ENCODE measurements at places on chromosomes 2 and 18.

GRCh38 chr2:199716807-199717586 lies 134.0 kb downstream of the FTCDNL1 start:
- no peak for DNase-seq

DNA sequence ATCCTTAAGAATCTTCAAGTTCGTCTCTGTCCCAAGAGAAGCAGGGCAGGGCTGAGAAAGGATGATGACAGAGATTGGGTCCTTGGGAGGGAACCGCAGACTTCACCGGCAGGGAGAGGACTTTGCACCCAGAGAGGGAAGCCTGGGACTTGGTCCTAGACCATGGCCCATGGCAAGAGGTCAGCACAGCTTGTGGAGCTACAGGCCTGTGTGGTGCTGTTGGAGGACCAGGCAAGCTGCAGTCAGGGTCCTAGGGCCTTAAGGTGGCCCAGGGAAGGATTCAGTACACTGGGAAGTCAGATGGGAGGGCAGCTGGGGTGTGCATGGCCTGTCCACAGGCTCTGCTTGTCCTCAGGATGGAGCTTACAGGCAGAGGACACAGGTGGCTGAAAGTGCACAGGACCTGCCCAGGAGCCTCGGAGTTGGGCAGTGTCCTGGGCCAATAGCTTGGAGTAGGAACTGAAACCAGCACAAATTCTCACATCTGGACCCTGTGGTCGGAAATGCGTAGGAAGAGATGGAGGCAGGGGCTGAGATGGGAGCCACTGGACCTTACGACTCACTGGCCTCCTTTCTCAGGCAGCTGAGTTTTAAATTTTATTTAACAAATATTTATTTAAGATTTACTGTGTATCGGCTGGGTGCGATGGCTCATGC lies 56.4 kb upstream of the TCF7L1 start:
- DNase-seq: no peak

GRCh38 chr2:38213619-38214167 lies 137.7 kb upstream of the CYP1B1 start:
- no peak for DNase-seq

- DNase-seq: no peak
These were observed 28.6 kb upstream of the GALNT5 start for GRCh38 chr2:157228946-157229345.

DNA sequence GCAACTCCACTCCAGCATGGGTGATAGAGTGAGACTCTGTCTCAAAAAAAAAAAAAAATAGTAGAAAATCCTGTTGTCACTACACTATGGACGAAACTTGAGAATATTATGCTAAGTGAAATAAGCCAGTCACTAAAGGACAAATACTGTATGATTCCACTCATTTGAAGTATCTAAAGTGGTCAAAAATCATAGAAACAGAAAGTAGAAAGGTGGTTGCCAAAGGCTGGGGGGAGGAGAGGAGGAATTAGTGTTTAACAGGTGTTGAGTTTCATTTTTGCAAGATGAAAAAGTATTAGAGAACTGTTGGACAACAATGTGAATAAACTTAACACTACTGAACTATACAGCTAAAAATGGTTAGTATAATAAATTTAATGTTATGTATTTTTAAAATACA lies 18.8 kb upstream of the RMP24 start:
- DNase-seq: no peak

DNA sequence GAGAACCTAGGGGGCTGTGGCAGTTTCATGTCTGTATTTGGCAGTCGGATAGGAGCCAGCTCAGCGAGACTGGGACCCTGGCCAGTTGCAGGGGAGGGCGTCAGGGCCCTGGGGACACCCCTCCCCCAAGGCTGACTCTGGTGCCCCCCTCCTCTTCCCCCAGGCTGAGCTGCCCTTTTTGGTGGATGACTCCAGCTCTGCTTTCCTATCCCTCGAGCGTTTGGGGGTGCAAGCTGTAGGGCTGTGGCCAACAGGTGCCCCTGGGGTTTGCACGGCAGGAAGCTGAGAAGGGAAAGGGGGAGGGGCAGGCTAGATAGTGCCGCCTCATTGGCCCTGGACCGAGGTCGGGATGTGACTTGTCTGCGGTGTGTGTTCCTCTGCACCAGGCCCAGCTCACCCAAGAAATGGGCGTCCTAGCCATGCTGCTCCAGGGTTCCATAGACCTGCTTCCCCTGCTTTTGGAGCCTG lies 26.4 kb downstream of the SPEG start:
- DNase-seq: no peak

GRCh38 chr2:186523791-186524190 lies 37.7 kb downstream of the ZC3H15 start:
- DNase-seq: no peak

- DNase-seq: no peak
These were observed 41.5 kb downstream of the CHN1 start for GRCh38 chr2:174963437-174964400.

DNA sequence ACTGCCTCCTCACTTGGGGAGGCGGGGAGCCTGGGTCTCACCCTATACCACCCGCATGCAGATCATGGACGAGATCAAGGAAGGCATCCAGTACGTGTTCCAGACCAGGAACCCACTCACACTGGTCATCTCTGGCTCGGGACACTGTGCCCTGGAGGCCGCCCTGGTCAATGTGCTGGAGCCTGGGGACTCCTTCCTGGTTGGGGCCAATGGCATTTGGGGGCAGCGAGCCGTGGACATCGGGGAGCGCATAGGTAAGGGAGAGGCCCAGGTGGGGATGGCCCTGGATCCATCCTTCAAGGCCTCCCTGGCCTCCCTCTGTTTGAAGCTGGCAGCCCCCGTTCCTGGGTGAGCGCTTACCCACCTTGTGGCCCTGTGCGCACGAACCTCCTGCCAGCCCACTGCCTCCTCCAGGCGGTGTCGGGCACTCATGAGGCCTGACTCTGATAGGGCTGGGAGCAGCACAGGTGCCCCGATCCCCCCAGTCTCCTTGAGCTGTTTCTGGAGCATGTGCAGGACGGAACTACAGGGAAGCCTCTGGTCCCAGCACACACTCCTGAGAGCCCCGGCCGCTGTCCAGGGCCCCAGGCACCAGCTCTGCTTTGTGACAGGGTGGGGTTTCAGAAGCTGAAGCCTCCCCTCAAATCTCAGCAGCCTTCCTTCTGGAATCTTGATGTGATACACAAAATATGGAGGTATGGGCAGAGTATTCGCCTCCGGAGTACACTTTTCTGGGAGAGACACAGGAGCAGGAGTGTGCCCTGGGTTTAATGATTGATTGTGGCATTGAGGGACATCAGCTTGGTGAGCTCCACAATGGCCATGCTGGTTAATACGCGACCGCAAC lies 708 bp downstream of the AGXT start:
- DNase-seq: no peak

- no peak for DNase-seq
These were observed 39.3 kb downstream of the CENPO start for GRCh38 chr2:24832521-24832920.

DNA sequence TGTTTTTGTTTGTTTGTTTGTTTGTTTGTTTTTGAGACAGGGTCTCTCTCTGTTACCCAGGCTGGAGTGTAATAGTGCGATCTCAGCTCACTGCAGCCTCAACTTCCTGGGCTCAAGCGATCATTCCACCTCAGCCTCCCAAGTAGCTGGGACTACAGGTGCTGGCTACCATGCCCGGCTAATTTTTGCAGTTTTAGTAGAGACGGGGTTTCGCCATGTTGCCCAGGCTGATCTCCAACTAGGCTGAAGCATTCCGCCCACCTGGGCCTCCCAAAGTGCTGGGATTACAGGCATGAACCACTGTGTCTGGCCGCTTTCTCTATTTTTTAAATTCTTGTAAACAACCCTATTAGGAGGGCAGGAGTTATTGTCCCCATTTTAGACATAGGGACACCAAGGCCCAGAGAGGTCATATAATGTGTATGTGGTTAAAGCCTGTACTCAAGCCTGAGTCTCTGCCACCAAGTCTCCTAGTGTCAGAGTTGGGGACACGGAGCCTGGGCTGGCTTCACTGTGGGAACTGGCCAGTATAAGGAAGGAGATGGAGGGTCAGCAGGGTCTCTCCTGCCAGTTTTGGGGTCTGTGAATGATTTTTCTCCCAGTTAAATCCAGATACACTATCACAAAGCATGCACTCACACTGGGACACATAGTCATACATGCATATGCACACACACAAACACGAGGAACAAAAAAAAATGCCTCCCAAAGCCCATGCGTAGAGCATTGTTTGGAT lies 27.5 kb upstream of the MCFD2 start:
- no peak for DNase-seq

DNA sequence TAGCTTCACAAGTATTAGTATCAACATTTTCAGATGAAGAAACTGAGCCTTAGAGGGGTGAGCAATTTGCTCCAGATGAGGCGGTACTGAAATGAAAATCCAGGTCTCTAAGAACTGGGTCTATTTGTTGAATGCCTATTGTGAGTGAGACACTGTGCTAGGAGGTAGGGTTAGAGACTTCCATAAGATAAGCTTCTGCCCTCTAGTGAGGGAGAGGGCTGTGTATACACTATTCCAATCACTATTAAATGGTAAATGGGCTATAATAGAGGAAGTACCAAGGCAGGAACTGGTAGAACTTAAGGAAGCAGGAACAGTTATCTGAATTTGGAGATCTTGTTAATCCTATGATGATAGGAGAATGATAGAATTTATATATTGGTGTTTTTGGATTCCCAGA lies 23.6 kb upstream of the GLS start:
- no peak for DNase-seq

DNA sequence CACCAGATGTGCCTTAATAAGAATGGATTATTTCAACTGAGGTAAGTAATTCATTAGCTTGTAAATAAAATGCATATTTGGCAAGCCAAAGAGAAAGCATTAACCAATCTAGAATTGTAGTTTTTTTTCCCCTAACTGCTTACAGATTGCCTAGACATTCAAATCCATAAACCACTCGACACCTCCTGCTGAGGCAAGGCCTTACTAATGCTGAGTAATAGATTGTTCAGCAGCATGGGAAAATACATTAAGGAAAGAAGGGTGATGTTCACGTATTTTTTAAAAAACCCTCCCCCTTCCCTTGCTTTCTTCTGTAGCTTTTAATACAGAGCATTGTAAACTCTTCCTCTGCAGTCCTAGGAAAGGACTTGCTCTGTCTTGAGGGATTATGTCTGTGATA lies 17.0 kb upstream of the LINC00305 start:
- DNase-seq: no peak

DNA sequence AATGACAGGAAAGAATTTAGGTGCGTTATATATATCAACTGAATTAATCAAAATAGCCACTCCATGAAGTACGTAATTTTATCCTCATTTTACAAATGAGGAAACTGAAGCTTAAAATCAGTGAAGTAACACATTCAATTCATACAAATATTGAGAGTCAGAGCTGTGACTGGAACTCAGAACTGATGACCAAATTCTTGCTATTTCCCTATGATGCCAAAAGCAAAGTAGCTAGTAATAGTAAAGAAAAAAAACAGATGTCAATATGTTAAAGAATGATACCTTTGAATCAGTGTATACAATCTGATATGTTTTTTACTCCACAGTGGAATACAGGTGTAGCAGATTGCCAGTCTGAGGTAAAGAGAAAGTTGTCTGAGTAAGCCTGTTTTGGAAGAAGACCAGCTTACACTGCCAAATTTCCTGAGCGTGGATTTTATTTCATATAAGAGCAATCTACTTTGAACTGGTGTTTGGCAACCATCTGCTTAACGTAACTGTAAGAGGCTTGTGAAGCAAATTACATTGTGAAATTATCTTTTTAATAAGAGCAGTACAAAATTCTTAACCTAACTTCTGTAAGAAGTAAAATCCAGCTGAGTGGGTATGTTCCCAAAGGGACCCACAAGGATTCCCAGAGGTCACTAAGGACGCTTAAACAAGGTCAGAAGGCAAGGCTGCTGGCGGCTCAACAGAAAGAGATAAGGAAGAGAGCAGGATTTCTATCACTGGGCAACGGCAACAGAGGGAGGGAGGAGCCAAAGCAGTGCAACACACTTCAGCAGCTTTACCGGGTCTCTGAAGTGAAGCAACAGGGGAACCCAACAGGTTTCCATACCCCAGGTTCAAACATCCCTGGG lies 85.6 kb downstream of the IKZF2 start:
- no peak for DNase-seq

DNA sequence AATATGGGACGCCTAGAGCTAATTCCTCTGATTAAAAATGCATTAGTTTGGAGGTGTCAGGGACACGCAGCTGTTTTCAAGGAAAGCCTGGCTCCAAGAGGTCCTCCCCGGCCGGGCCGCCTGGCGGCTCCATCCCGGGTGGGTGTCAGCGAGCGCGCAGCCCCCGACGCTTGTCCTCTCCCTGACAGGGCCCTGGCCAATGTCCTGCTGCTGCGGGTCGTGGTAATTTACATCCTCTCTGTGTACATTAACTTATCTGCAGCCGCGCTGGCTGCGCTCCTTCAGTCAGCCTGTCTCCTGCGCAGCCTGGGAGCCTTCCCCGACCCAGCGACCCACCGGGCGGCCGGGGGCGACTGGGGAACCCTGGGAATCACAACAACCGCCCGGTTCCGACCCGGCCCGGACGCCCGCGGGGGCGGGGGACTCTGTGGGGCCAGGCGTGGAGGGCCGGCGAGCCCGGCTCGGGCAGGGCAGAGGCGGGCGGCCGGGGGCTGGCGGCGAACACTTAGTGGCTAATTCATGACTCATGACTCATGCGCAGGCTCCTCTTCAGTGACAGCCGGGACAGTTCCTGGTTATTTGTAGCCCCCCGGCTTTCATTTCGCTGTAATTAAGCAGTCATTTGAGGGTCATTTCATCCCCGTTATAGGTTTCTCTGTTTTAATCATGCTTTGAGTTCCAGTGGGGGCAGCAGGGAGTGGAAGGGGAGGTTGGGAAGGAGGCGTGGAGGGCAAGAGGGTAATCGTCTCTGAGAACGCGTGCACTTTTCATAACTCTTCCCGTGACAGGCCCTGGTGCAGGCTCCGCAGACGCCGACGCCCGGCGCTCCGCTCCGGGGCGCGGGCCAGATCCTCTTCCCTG lies 141.9 kb upstream of the CTAGE1 start:
- no peak for DNase-seq

- no peak for DNase-seq
These were observed 4.1 kb downstream of the TBC1D8 start for GRCh38 chr2:101147062-101147461.

DNA sequence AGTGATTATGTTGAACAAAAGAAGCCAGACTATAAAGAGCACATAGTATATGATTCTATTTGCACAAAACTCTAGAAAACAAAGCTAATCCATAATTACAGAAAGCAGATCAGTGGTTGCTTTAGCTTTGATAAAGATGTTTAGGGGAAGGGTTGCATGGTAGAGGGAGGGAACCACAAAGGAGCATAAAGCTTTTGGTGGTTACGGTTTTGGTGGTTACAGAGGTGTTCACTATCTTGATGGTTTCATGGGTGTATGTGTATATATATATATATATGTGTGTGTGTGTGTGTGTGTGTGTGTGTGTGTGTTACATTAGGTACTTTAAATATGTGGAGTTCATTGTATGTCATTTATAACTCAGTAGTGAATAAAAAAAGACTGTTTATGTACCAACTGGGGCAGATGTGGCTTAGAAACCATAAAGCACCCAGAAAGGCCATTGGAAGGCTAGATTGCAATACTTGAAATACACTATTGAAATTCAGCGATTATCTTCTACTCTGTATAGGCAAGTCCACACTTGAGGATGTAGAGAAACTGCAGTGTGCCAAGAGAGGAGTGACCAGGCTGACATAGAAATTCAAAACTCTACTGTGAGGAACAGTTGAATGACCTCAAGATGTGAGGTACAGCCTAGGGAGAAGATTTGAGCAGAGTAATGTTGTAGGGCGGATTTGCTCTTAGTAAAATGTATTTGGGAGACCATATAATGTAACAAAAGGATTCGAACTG lies 60.6 kb downstream of the CAB39 start:
- DNase-seq: no peak

- DNase-seq: no peak
These were observed 150.4 kb upstream of the GAREM1 start for GRCh38 chr18:32621034-32621433.

GRCh38 chr2:181058378-181059269 lies 78.2 kb downstream of the UBE2E3 start:
- no peak for DNase-seq
